Activated CD4-positive, alpha-beta T cell treated with anti-CD3 and anti-CD28 coated beads for 36 hours (primary cell): ENCODE measurements at places on chromosomes 11 and 22. TPM values are rescaled to one million over a fixed set of nuclear protein-coding genes. Genes with fewer than 3 reads are reported as not detected.

CHRM1 gene
- total RNA-seq = not detected

ACRV1 gene
- not detected for total RNA-seq

IGF2 gene
- total RNA-seq = 8.6 TPM

TBX10 gene
- total RNA-seq = not detected

KRTAP5-10 gene
- total RNA-seq = not detected

LRRC4C gene
- total RNA-seq = not detected

OR2D2 gene
- total RNA-seq = 0.32 TPM

APOL5 gene
- not detected for total RNA-seq

GTSE1 gene
- 39.9 TPM for total RNA-seq

MYOD1 gene
- not detected for total RNA-seq

SNX19 gene
- 22.7 TPM for total RNA-seq

OR8D4 gene
- not detected for total RNA-seq

CYB5R3 gene
- 79.5 TPM for total RNA-seq

C11orf87 gene
- not detected for total RNA-seq

PKP3 gene
- total RNA-seq = 0.07 TPM

INS gene
- total RNA-seq = not detected

OR8G1 gene
- total RNA-seq = not detected

NKAPD1 gene
- 23.7 TPM for total RNA-seq

ZBED4 gene
- total RNA-seq = 17.4 TPM

KBTBD3 gene
- total RNA-seq = 9.1 TPM

UBE2L3 gene
- total RNA-seq = 75.5 TPM

ELFN2 gene
- 0.25 TPM for total RNA-seq

PRSS23 gene
- 0.62 TPM for total RNA-seq

SMDT1 gene
- 17.2 TPM for total RNA-seq

CLCF1 gene
- 0.27 TPM for total RNA-seq

OR5W2 gene
- total RNA-seq = not detected

OR52N4 gene
- total RNA-seq = 0.70 TPM

HBB gene
- total RNA-seq = not detected

BIRC3 gene
- total RNA-seq = 99.2 TPM

PDE3B gene
- 24.7 TPM for total RNA-seq

CEP126 gene
- total RNA-seq = 1.3 TPM

FZD4 gene
- total RNA-seq = 0.14 TPM
